Activated CD8-positive, alpha-beta T cell treated with anti-CD3 and anti-CD28 coated beads, Interleukin-2, amount 10 ng/mL, durations not matched to agents 7 days and 5 days (primary cell): ENCODE measurements at places on chromosomes 6 and 20. TPM values are rescaled to one million over a fixed set of nuclear protein-coding genes. Genes with fewer than 3 reads are reported as not detected.

KIAA1755 gene
- total RNA-seq, result not detected

FAM217A gene
- total RNA-seq, result not detected

DNA sequence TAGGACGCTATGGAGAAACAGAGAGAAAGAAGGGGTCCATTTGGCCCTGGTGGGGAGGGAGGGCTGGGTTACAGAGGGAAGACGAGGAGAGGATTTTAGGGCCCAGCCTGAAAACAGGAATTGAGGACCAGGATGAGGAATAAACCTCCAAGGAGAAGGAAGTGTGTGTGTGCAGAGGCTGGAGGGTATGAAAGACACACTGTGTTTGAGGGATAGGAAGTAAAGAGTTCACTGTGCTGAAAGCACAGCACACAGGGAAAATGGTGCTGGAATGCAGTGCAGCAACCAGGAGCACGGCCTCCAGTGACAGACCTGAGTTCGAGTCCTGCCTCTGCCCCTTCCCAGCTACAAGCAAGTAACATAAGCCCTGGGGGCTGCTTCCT is 7.8 kb downstream of the MBOAT1 start:
- no peak for DNase-seq

DNA sequence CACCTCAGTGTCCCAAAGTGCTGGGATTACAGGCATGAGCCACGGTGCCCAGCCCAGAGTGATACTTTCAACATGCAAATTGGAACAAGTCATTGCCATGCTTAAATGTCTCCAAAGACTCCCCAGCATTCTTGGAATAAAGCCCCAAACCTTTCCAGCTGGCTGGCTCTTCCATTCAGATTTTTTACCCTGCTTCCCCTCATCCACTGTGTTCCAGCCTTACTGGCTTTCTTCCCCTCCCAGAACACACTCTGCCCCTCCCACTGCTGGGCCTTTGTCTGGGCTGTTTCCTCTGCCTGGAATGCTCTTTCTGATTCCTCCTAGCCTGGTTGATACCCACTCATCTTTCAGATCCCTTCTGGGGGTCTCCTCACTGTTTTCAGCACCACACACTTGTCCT is 40.1 kb upstream of the NNAT start:
- no peak for DNase-seq

DNA sequence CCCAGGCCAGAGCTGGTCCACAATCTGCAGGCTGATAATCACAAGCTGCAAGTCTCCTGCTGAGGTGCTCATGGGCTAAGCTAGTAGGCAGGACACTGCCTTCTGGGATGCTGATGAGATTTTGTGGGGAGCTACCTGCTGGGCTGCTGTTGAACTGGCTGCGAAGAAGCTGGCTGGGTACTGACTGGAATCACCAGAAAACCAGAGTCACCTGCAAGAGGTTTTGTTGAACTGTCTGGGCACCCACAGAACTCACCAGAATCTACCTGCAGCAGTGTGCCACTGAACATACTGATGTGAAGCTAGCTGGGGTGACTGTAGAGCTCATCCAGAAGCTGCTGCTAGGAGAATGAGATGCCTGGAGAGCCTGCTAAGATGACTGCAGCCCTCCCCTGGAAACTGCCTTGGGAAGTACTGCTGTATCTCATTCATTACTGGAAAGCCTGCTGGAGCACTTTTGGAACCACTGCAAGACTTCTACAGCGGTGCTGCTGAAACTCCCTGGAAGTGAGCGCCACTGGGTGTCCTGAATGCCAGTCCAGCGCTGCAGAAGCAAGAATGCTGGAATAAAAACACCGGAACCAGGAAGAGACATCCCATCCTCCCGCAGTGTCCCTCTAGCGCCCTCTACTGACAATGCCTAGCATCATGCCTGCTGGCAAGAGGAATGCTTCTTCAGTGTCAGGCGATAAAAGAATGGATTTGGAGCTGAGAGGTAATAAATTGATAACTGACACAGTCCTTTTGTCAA is 64.9 kb upstream of the ARHGAP18 start:
- peak; percentile 64 for DNase-seq

- peak; percentile 81 for DNase-seq
Measured at GRCh38 chr6:33343953-33344611, 26.5 kb upstream of the ZBTB22 start.

DNA sequence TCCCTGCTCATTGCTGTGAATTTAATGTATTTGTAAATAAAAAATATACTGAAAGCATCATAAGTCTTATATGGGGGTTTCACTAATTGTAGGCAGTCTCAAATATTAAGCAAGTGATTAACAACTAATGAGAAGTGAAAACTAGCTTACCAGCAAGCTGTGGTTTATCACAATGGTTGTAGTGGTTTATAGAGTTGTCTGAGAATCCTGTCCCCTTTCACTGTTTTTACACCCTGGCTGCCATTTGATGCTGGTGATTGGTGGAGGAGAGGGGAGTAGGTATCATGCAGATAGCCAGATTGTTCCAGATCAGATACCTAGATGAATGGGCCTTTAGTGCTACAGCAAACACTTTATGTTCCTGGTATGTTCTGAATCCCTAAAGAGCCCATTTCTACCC is 6.0 kb downstream of the MKKS start:
- DNase-seq, result no peak

DNA sequence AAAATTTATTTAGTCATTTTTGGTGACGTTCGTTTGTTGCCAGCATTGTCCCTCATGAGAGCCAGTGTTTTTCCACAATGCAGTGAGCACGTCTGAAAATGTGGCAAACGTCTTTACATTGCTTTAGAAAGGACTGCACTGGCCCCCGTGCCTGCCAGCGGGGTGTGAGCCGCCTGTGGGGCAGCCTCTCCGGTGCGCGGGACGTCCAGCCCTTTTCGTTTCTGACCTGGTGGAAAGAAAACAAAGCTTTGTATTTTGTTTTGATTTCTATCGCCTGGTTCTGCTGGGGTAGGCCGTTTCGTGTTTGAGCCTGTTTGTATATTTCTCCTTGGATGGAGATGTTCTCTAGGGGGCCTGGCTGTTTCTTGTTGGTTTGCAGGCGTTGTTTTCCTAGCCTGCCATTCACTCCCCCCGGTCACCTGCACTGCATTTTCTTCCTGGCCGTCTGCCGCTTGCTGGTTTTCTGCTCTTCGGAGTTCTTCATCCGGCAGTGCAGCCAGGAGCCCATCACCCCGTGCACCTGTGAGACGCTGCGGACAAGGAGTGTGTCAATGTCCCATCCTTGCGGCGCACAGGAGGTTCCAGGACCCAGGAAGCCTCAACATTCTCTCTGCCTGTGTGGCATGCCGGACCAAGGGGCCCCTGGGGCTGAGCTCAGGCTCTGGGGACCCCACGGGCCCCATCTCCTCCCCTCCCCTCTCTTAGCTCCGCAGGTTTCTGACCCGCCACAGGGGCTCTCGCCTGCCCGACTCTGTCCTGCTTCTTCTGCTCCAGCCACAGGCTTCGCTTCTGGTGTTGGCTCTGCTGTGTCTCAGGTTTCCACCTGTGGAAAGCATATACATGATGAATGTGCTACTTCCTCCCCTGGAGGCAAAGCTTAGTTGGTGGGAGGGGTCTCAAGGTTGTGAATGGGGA is 100.5 kb downstream of the CDH4 start:
- no peak for DNase-seq

- no peak for DNase-seq
Measured at GRCh38 chr6:134058622-134059366, 6.4 kb upstream of the SLC2A12 start.

DNA sequence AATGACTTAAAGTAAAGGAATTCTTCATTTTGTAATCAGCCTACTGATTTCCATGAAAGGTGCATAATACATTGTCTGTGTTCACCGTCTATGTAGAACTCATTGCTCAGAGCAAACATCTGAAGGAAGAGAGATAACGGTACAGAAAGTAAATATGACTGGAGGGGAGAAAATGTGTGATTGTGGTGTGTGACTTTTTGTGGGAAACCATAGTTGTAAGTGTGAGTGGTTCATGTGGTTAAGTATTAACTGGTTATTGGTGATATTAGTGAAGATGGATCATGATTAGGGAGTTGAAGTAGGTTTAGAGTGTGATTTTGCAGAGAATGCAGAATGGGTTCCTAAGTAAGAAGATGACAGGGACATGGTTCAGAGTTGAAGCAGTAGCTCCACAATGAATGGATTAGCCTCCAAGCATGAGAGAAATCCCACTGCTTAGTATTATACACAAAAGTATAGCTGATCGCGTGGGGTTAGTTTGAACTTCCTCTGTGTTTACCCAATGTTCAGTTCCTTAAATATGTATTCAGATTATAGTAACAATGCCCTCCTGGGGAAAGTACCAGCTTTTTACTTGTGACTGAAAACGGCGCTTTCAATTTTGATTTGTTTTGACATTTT is 368.9 kb downstream of the UTRN start:
- DNase-seq, result no peak
